ENCODE measurements at places on chromosomes 1 and 21. TPM values are rescaled to one million over a fixed set of nuclear protein-coding genes. Genes with fewer than 3 reads are reported as not detected.
A peak's percentile ranks its signal among the peaks of the same experiment; 100 is the strongest.

DNA sequence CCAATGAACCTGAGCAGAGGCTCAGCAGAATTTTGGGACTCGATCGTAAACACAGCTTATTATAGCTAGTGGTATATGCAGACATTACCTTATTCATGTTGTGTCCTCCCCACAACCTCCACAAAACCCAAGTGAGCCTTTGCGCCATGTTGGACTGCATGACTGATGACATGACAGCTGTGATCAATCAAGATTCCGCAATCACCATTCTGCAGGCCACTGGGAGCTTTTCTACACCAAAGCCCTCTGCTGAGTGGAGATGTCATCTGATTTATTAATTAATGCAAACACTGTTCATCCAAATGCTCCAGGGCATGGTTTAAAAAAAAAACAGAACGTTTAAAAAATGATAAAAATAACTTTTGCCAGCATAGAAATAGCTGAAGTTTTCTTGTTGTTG is 7.9 kb upstream of the SRP9 start:
- DNase-seq: no peak

- no peak for DNase-seq
These were observed 37.1 kb upstream of the DOCK7 start for GRCh38 chr1:62725255-62725654.

- peak; percentile 54 for DNase-seq
These were observed 44.5 kb downstream of the SLC22A15 start for GRCh38 chr1:116020668-116021272.

DNA sequence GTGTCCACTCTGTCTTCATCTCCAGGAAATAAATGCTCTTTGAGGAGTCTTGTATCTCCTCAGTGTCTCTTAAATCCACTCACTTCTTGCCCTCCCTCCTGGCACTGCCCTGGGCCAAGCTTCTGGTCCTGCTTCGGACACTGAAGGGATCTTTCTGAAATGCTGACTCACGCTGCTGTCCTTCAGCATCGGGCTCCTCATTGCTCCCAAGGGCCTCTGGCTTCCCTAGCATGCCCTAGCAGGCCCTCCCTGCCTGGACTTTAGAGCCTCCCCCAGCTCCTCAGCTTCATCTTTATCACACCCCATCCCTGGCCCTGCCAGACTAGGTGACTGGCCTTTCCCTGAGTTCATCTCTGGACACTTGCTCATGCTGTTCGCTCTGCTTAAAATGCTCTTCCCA is 96.6 kb downstream of the FOXD2 start:
- no peak for DNase-seq

DNA sequence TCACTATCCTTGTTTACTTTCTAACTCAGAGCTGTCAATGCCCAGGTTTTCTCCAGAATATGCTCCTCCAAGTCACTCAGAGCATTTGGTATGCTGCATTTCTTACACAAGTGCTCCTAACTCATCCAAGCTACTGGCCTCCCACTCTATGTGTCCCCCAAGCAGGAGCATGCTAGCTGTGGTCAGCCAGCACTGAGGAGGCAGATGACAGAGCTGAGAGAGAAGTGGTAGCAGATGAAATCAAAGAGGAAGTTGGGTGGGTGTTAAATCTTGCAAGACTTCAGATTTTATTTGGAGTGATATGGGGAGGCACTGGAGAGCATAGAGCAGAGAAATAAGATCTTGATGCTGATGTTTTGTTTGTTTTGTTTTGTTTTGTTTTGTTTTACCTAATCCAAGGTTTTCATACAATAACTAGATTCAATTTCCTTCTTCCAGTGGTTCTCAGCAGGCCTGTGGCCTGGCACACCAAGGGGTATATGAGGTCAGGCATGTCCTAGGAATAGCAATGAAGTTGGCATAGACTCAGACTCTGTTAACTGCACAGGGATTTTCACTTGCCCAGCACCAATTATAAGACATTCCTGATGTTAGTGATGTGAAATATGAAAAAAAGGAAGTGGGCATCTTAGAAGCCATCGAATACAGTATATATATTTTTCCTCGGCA is 3.1 kb upstream of the PGBD5 start:
- DNase-seq: no peak

The CELA2B gene
- not detected for total RNA-seq

The GBP1 gene
- total RNA-seq: 9.8 TPM

DNA sequence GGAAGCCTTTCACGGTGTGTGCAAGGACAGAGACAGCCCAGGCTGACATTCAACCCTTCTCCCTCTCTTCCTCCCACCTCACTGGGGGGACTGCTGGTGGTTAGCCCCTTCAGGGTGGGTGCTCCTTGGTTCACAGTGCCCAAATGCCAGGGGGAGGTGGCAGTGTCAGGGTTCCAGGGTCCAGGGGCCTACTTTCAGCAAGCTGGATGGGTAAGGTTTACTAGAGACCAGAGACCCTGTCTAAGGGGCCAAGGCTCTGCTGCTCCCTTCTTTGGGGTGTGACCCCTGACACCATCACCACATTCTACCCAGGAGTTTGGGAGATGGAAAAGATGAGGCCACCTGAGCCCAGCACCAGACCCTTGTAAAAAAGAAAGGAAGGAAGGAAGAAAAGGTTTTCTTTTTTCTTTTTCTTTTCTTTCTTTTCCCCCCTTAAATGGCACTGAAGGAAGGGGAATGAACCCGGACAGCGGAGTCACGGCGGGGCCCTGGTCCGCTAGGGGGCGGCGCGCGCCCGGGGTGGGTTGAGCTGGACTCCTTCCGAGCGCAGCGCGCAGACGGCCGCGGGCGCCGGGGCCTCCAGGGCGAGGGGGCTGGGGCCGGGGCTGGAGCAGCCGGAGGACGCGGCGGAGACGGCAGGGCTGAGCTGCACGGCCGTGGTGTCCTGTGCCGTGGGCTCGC is 18.8 kb downstream of the KNCN start:
- DNase-seq: peak; percentile 58

The TMEM200B gene
- not detected for total RNA-seq

DNA sequence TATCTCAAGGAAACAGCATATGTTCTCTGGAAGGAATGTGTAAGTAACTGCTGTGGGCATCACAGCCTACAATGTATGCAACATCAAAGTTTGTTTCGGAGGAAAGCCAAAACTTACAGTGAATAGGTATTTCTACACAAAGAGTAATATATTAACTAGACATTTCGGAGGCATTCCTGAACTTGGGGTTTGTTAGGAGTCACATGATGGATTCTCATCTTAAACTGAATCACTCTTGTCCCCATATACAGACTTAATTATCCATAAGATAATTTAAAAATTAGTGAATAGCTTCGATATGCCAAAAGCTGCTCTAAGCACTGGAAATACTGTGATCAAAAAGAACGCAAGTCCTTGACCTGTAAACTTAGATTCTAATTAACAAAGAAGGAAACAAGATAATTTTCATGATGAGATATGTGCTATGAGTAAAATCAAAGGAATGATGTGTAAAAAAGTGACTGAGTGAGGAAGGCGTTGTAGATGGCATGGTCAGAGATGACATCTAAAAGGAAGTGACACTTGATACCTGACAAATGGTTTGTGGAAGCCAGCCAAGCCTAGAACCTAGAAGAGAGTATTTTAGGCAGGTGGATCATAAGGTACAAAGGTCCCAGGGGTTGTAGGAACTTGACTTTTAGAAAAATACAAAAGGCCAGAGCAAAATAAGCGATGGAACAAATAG is 273.1 kb downstream of the MRPL39 start:
- DNase-seq: no peak

GRCh38 chr21:19640964-19641363 is 1237.4 kb upstream of the TMPRSS15 start:
- DNase-seq: no peak

The SCNM1 gene
- total RNA-seq: 53.6 TPM

DNA sequence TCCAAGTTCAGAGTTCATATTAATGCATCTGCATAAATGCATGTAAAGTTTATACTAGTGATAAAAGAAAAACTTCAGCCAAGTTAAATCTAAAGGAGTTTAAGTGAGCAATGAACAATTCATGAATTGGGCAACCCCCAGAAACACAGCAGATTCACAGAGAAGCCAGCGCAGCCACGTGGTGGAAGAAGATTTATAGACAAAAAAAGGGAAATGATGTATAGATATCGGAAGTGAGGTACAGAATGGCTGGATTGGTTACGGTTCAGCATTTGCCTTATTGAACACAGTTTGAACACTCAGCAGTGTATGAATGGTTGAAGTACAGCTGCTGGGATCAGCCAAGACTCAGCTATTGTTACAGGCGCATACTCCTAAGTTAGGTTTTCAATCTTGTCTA is 5.7 kb downstream of the AK5 start:
- DNase-seq: no peak

The PTPN22 gene
- 34.4 TPM for total RNA-seq

GRCh38 chr1:14784790-14785773 is 186.6 kb downstream of the KAZN start:
- DNase-seq: no peak

DNA sequence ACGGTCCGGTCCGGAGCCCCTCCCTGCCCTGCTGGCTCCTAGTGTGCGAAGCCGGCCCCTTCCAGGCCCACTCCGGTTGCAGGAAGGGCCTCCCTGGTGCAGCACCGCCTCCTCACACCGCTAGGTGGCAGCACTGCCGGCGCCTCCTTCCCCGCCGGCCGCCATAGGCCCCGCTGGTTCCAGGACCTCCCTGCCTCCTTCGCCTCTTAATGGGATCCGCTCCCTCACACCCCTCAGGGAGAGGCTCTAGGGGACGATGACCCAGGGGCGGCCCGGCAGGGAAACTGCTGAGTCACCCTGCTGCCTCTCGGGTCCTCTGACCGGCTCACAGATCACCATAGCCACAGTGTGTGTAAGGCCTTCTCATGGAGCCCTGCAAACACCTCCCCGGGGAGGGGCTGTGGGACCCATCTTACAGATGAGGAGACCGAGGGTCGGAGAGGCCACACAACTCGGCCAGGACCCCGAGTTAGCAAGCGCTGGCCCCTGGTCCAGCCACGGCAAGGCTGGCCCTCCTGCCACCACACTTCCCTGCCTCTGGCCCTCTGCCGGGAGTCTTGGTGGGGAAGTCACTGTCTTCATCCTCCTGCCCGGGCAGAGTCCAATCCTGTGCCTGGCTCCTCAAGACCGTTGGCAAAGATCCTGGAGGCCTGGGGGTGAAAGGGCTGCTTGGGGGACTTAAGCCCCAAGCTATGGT is 1.6 kb upstream of the AJAP1 start:
- peak; percentile 65 for DNase-seq

- no peak for DNase-seq
These were observed 42.0 kb downstream of the GLIS1 start for GRCh38 chr1:53696990-53697389.

DNA sequence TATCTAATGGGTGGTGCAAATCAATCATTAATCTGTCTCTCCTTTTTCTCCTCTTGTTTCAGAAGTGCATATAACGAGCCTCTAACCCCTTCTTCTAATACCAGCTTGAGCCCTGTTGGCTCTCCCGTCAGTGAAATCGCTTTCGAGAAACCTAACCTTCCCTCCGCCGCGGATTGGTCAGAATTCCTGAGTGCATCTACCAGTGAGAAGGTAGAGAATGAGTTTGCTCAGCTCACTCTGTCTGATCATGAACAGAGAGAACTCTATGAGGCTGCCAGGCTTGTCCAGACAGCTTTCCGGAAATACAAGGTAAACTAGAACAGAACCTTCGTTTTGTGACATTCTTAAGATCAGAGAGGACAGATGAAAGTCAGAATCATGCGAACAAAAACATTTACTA is 25.3 kb upstream of the VAMP3 start:
- DNase-seq: no peak

The RBP7 gene
- total RNA-seq: not detected

The CRB1 gene
- 0.22 TPM for total RNA-seq

GRCh38 chr1:6867729-6868659 is 82.7 kb downstream of the CAMTA1 start:
- DNase-seq: no peak

GRCh38 chr1:205706601-205707502 is 26.5 kb upstream of the SLC45A3 start:
- DNase-seq: no peak

DNA sequence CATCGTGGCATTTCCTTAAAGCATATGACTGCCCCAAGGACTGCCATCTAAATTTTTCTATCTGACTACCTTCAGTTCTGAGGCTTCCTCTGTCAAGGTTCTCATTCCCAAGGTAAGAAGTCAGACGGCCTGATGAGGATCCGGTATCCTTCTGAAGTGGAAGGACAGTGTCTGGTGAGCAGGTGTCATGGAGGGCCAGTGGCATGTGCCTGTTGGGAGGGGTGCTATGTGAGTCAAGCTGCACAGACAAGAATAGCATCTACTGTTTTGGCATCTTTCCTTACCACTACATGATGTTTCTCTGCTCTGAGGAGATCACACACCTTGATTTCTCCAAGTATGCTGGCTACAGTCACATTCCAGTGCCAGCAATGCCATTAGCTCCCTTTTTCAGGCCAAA is 99.6 kb upstream of the RGS1 start:
- no peak for DNase-seq

The KMO gene
- total RNA-seq: 12.8 TPM

The SPRR1A gene
- not detected for total RNA-seq

The BCAN gene
- not detected for total RNA-seq

DNA sequence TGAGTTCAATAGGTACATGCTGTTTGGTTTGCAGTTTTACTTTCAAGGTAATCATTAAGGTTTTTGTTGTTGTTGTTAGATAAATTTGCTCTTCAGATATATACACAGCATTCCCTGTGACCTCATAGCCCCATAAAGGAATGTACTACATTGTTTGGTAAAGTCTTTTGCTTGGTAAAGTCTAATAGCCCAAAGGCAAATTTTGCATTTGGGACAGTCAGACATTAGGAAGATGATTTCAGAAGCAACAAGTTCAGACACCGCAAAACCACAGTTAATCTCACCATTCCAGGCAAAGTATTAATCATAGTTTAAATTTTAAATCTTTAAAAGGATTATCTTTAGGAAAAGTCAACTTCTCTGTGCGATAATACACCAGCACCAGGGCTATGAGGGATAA is 32.6 kb upstream of the PYHIN1 start:
- no peak for DNase-seq

The CLEC20A gene
- 4.7 TPM for total RNA-seq

DNA sequence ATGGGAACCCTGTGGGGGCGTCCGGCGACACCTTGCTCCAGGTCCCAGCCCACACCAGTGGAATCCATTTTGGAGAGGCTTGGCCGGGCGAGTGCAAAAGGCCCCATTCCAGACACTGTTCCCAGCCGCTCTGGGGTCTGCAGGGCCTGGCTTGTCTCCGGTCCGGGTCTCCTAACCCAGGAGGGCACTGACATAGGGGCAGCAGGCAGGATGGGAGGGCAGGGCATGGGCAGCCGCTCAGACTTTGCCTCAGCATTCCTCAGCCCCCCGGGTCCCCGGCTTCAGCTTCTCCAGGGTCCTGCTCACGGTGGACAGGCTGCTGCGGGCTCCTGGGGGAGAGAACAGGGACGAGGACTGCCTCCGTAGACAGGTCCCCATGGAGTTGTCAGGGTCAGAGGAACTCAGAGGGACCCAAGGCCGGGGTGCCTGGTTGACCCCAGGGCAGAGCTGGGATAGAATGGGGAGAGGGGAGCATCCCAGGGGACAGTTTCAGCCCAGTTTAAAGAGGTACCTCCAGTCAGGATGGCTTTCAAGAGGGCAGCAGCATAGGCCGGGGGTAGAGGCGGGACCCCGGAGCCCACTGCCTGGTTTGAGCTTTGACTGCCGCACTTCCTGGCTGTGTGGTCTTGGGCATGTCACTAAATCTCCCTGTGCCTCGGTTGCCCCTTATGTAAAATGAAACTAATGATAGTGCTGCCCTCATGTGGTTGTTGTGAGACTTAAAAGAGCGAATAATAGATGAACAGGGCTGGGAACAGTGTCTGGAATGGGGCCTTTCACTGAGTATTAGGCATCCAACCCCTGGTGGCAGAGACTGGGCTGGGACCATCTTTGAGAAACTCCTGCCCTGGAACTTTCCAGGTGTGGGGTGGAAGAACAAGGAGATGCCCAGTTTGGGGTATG is 3.7 kb downstream of the KNCN start:
- peak; percentile 30 for DNase-seq
